ENCODE measurements at places on chromosomes 6 and 20.

DNA sequence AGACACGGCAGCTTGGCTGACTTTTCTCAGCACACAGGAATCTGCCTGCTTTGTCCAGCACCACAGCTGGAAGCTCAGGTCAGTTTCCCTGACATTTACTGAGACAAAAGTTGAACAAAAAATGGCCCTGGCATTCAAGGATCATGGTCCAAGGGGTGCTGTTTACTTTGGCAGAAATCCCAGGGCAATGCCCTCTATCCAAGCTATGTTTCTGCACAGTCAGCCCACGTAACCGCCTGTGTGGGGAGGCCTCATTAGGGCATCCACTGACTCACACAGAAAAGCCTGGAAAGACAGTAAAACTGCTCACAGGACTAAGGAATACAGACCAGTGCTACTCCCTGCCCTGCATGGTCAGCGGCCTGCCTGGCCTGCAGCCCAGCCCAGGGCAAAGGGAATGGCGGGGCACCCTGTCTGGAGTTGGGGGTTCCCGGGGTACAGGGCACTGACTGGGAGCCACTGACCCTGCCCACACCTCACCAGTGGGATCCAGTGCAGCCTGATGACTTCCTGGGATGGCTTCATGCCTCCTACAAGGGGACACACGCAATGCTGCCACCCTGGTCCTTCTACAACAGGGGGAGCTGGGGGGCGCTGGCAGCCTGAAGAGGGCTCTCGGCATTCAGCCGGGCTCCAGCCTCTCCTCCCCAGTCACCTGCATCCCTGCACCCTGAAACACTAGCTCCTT is 77.1 kb downstream of the NINL start:
- DNase-seq: no peak

GRCh38 chr20:58308290-58308679 is 1.2 kb upstream of the RAB22A start:
- no peak for DNase-seq

GRCh38 chr20:62437927-62438326 is 10.6 kb upstream of the RBBP8NL start:
- no peak for DNase-seq

- DNase-seq: no peak
Measured at GRCh38 chr6:132289756-132290155, 111.5 kb downstream of the MOXD1 start.

GRCh38 chr6:22271081-22271480 is 25.8 kb downstream of the PRL start:
- DNase-seq: no peak
